ENCODE measurements at places on chromosomes 16 and 17. TPM values are rescaled to one million over a fixed set of nuclear protein-coding genes. Genes with fewer than 3 reads are reported as not detected.

Gene TBC1D26
- total RNA-seq: not detected

DNA sequence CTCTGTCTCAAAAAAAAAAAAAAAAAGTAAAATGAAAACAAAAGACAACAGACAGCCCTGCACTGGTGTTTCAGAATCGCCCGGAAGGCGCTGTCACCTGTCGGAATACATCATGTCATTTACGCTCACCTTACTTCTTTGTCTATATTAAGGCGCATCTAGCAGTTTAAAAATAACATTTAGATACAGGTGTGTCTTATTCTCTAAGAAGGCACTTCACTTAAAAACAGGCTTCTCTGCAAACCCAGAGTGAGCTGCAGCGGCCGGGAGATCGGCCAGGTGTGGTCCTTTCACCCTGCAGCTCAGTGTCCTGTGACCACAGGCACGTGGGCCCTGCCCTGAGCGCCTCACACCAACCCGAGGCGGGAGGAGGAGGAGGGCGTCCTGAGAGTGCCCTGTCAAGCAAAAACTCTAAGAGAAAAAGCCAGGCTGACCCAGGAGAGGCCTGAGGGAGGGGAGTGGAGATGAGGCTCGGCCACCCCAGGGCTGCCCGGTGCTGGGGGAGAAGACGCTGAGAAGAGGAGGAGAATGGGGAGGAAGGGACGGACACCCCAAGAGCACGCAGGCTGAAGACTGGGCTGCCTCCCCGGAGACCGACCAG is 3.3 kb upstream of the LMF1 start:
- no peak for DNase-seq

Gene BIRC5
- 0.69 TPM for total RNA-seq

- DNase-seq: peak; percentile 78
Observed at GRCh38 chr17:17810084-17810894, 26.5 kb downstream of the SREBF1 start.

Gene NLRC5
- total RNA-seq: 9.8 TPM

GRCh38 chr16:67719778-67720144 is 645 bp upstream of the GFOD2 start:
- no peak for DNase-seq

Gene XYLT1
- 1.6 TPM for total RNA-seq

Gene PRDM7
- total RNA-seq: not detected

Gene SGSM2
- 27.0 TPM for total RNA-seq

- DNase-seq: no peak
Observed at GRCh38 chr17:46944931-46945330, 22.0 kb downstream of the GOSR2 start.

- no peak for DNase-seq
Observed at GRCh38 chr16:19774024-19774423, 56.0 kb downstream of the IQCK start.

GRCh38 chr16:12453832-12454231 is 349.9 kb downstream of the CPPED1 start:
- DNase-seq: no peak

Gene CTRB1
- total RNA-seq: not detected

DNA sequence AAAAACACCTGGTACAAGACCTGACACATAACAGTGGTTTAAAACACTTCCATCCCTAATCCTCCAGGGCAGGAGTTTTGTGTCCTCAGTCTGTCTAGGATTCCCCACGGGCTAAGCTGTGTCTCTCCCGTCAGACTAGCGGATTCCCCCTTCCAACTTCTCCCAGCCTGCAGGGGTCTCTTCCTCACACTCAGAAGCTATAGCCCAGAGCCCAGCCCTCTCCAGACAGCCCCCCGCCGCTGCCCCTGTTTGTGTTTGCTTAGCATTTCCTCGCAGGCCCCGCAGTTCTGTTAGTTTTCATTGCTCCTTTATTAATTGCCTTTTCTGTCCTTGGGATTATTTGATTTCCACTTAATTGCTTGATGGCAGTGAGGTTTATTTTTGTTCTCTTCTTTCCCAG is 91.2 kb downstream of the TMEM132E start:
- no peak for DNase-seq

GRCh38 chr17:78322858-78323455 is 36.9 kb downstream of the SOCS3 start:
- DNase-seq: peak; percentile 88

- no peak for DNase-seq
Observed at GRCh38 chr16:56145369-56145768, 45.9 kb upstream of the GNAO1 start.

DNA sequence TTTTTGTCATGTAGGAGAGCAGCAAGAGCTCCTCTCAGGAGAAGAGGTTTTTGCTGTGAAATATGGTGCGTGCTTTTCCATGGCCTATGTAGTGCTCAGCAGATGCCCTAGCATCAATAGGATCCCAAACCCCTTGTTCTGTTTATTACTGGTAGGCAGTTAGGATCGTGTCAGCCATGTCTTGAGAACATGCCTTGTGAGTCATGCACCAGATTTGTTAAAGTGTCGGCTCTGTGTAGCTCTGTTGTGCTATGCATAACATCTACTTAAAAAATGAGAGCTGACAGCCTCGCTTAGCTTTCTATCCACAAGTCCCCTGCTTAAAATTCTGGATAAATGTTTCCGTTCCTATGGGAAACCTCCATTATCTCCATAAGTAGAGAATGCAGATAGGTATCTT is 4.4 kb upstream of the EIF4A3 start:
- DNase-seq: no peak

Gene FOXJ1
- not detected for total RNA-seq

Gene CES4A
- total RNA-seq: 6.7 TPM

DNA sequence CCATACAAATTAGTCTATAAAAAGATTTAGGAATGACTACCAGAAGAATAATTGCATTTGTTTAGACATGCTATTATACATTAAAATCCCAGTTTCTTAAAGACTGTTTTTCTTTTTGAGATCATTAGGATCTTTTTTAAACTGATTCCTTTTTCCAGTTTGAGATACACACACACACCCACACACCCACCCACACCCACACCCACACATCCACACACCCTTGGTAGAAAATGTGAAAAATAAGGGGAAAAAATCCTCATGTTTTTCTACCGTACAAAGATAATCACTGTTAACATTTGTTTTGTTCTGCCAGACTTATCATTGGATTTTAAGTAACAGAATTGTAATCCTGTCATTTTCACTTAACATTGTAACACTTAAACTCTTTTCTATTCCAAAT is 27.1 kb upstream of the ABCC11 start:
- DNase-seq: no peak

DNA sequence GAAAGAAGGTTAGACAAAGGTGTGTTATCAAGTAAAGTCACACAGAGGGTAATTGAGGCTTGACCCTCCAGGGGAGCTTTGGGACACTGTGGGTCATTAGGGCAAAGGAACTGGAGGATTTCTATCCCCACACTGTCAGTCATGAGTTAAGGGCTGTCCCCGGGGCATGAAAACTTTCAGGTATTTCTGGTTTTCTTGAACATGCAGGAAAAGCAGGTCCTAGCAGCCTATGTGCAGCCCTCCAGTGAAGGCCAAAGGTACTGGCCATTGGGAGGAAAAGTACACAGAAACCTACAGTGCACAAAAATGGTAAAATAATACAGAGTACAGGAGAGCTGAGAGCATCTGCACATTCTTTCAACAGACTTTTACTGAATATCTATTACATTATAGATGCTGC is 44.4 kb upstream of the SCNN1B start:
- no peak for DNase-seq

Gene NACA2
- total RNA-seq: not detected

Gene KRT26
- not detected for total RNA-seq

GRCh38 chr16:1099189-1100083 is 3.4 kb upstream of the C1QTNF8 start:
- DNase-seq: no peak

GRCh38 chr16:10765772-10766171 is 22.1 kb downstream of the NUBP1 start:
- no peak for DNase-seq

- no peak for DNase-seq
Observed at GRCh38 chr17:4463818-4464476, 30.2 kb downstream of the SPNS3 start.

DNA sequence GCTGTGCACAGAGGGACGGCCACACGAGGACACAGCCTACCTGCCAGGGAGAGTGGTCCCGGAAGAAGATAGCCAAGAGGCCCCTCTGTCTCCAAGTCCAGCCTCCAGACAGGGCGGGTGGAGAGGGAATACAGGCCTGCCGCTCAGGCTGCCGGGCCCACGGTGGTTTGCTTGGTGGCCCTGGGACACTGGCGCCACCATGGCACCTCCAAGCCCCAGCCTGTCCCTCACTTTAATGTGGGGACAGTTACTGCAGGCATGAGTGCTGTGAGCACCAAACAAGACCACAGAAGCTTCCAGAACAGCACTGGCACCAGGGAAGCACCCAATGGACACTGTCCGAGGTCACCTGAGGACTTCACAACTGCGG is 22.0 kb upstream of the CHMP6 start:
- no peak for DNase-seq

DNA sequence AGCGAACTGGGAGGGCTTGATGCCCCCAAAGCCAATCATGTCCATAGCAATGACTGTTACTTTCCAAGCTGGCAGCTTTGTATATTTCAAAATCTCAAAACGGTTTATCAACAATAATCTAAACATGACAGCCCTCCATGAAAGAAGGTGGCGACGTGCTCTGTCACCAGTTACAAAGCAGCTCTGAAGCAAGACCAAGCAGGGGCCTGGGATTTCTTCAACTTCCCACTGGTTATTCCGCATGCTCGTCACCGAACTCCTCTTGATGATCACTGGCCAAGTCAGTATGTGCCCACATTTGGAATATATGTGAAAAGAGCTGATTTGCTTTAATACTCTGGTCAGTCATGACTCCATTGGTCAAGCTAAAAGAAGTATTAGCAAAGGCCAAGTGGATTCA is 175.6 kb downstream of the VPS53 start:
- DNase-seq: no peak

DNA sequence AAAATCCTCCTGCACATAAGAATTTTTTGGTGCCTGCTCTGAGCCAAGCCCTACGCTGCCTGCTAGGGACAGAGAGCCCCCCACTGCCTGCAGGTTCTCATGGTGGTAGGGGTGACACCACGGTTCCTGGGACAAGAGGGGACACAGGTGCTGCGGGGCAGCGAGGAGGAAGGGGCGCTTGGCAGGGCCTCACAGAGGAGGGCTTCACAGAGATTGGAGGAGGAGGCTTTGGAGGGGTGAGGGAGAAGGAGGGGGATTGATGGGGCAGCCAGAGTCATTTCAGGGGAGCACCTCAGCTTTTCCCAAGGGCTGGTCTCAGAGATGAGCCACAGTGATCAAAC is 29.8 kb upstream of the GSG1L start:
- DNase-seq: no peak

Gene CCL4
- total RNA-seq: 0.74 TPM

Measured in left ventricle myocardium superior (tissue), 1 donor.